Liver (tissue), 10 donors: ENCODE measurements at places on chromosomes 5 and 9. TPM values are rescaled to one million over a fixed set of nuclear protein-coding genes. Genes with fewer than 3 reads are reported as not detected.

GCNT1 gene
- 4.3 TPM for total RNA-seq

FBLL1 gene
- total RNA-seq = 0.17 TPM

- no peaks in the 10 kb centered on the region for H3K36me3 ChIP-seq
- no peak overlapping the region for H3K4me3 ChIP-seq
- no peaks in the 10 kb centered on the region for H3K4me1 ChIP-seq
- no peak for DNase-seq
Observed at GRCh38 chr9:19699756-19700155, 89.1 kb downstream of the SLC24A2 start.

- H3K36me3 ChIP-seq = peaks cover 42% of the 10 kb centered on the region
- H3K27ac ChIP-seq = no peak overlapping the region
- H3K4me1 ChIP-seq = no peaks in the 10 kb centered on the region
Observed at GRCh38 chr9:100286257-100286656, 66.5 kb downstream of the TEX10 start.

- H3K27me3 ChIP-seq = no peaks in the 10 kb centered on the region
- no peak overlapping the region for H3K27ac ChIP-seq
- H3K4me3 ChIP-seq = no peak overlapping the region
Observed at GRCh38 chr9:111979561-111979960, 82.9 kb downstream of the UGCG start.

DNA sequence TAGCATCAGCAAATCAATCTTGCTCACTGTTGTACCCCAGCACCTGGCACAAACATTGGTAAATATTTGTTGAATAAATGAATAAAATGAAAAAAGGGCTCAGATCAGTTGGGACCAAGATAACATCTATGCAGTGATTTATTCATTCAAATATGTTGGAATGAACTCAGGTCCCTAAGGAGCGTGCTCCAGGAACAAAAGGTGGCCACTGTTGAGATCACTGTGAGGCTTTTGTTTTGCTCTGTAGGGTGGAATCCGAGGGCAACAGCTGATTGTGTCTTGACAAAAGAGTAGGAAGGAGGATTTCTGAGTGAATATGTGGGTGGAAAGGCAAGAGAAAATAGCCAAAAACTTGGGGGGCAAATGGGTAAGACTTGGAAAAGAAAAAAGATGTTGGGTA, 89.7 kb downstream of the PPP2R2B start:
- no peak overlapping the region for H3K4me3 ChIP-seq
- DNase-seq = no peak
- no peaks in the 10 kb centered on the region for H3K27me3 ChIP-seq
- H3K4me1 ChIP-seq = no peaks in the 10 kb centered on the region
- no peak overlapping the region for H3K27ac ChIP-seq

- H3K27me3 ChIP-seq = no peaks in the 10 kb centered on the region
- H3K4me3 ChIP-seq = no peak overlapping the region
- peaks cover 4% of the 10 kb centered on the region for H3K4me1 ChIP-seq
- H3K27ac ChIP-seq = no peak overlapping the region
- H3K36me3 ChIP-seq = no peaks in the 10 kb centered on the region
- no peak for DNase-seq
Observed at GRCh38 chr5:108384741-108385140, 2.8 kb upstream of the FBXL17 start.
